ENCODE measurements at places on chromosomes 2 and 18. TPM values are rescaled to one million over a fixed set of nuclear protein-coding genes. Genes with fewer than 3 reads are reported as not detected.

Gene SLC5A7
- not detected for polyA plus RNA-seq

Gene RNF125
- polyA plus RNA-seq = 70.6 TPM

Gene MYO7B
- 0.12 TPM for polyA plus RNA-seq

Gene CREG2
- 5.0 TPM for polyA plus RNA-seq

Gene CCBE1
- not detected for polyA plus RNA-seq

Gene MC2R
- not detected for polyA plus RNA-seq

Gene FNDC4
- not detected for polyA plus RNA-seq

Gene ING5
- 16.7 TPM for polyA plus RNA-seq

Gene NAT8
- not detected for polyA plus RNA-seq

Gene FOXD4L1
- polyA plus RNA-seq = not detected

Gene SNRPD1
- 87.7 TPM for polyA plus RNA-seq

Gene RAMP1
- polyA plus RNA-seq = not detected

Gene LOXL3
- polyA plus RNA-seq = not detected

Measured in CD4-positive, CD25-positive, alpha-beta regulatory T cell (primary cell).